ENCODE measurements at places on chromosomes 5 and 9. TPM values are rescaled to one million over a fixed set of nuclear protein-coding genes. Genes with fewer than 3 reads are reported as not detected.
A peak's percentile ranks its signal among the peaks of the same experiment; 100 is the strongest.

- no peak overlapping the region for H3K27ac ChIP-seq
- H3K4me3 ChIP-seq, result no peak overlapping the region
- no peaks in the 10 kb centered on the region for H3K27me3 ChIP-seq
Observed at GRCh38 chr5:168446983-168447619, 39.2 kb upstream of the RARS1 start.

The ARRDC3 gene
- total RNA-seq, result 25.1 TPM

DNA sequence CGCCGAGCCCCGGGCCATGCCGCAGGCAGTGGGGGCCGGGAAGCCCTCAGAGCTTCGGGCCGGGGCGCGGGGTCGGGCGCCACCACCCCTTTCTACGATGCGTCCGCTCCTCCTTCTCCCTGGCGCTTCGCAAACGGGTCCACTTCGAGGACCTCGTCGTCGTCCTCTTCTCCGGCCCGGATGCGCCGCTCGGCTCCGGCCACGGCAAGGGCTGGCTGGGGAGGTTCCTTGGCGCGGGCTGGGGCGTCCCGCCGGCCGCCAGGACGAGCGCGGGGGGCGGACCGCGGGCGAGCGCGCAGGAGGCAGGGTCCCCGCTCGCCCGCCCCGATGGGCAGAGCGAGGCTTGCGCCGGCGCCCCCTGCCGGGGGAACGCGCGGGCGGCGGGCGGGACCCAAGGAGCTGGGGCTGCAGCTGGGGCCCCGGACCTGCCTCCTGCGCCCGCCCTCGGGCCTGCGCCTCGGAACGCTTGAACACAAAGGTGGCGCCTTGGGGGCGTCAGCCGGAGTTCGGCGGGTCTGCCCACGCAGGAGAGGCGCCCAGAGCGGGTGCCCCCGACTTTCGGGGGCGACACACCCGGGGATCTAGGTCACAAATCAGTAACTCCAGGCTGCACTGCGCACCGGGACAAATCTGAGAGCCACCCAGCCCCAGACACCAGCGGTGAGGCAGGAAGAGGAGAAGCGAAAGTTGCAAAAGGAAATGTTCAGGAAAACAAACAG is at the start of gene ROR2:
ROR2 (minus strand) TSS at position 283 of the 719 bp plus-strand sequence.
- peak; percentile 86 for DNase-seq
- H3K4me3 ChIP-seq, result peak within 1 kb of the TSS; percentile 89
- peaks cover 45% of the 10 kb centered on the region for H3K27me3 ChIP-seq
- H3K36me3 ChIP-seq, result no peaks in the 10 kb centered on the region

- no peak overlapping the region for H3K27ac ChIP-seq
- no peak for DNase-seq
- H3K4me3 ChIP-seq, result no peak overlapping the region
- peaks cover 98% of the 10 kb centered on the region for H3K27me3 ChIP-seq
Observed at GRCh38 chr9:38227656-38228055, 158.6 kb upstream of the SHB start.

GRCh38 chr9:15404171-15404570 is 18.5 kb upstream of the SNAPC3 start:
- no peaks in the 10 kb centered on the region for H3K27me3 ChIP-seq
- DNase-seq, result no peak
- no peak overlapping the region for H3K27ac ChIP-seq
- H3K4me3 ChIP-seq, result no peak overlapping the region
- H3K36me3 ChIP-seq, result peaks cover 10% of the 10 kb centered on the region
- no peaks in the 10 kb centered on the region for H3K4me1 ChIP-seq

DNA sequence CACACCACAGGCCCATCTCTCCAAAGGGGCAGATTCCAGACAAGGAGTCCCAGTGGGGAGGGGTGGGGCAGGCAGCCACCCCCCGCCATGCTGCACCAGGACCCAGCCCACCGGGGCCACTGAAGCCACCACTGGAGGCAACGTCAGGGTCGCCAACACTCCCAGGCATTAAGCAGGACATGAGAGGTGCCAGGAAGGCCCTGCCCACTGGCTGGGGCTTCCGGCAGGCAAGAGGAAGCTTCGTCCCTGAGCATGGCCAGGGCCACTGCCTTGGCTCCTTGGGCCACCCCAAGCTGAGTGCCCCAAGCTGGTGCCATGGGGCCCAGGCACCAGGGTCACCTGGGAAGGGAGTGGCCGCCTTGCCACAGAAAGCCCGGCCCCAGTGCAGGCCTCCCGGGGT is 17.5 kb downstream of the KCNT1 start:
- H3K36me3 ChIP-seq, result no peaks in the 10 kb centered on the region
- DNase-seq, result no peak
- no peak overlapping the region for H3K27ac ChIP-seq
- peaks cover 17% of the 10 kb centered on the region for H3K27me3 ChIP-seq
